ENCODE measurements at places on chromosomes 2 and 18. TPM values are rescaled to one million over a fixed set of nuclear protein-coding genes. Genes with fewer than 3 reads are reported as not detected.

- no peak for DNase-seq
Measured at GRCh38 chr2:191041418-191042161, 27.6 kb upstream of the STAT1 start.

- DNase-seq, result no peak
Measured at GRCh38 chr2:45646289-45646688, 5.2 kb upstream of the PRKCE start.

- DNase-seq, result no peak
Measured at GRCh38 chr2:50606860-50607259, 425.1 kb downstream of the NRXN1 start.

Gene TUBA4B
- not detected for total RNA-seq

All from Right ventricle myocardium superior (tissue), 1 donor.